ENCODE measurements at places on chromosomes 5 and 9.

- no peak for DNase-seq
These were observed 100.9 kb downstream of the SMARCA2 start for GRCh38 chr9:2116073-2116472.

DNA sequence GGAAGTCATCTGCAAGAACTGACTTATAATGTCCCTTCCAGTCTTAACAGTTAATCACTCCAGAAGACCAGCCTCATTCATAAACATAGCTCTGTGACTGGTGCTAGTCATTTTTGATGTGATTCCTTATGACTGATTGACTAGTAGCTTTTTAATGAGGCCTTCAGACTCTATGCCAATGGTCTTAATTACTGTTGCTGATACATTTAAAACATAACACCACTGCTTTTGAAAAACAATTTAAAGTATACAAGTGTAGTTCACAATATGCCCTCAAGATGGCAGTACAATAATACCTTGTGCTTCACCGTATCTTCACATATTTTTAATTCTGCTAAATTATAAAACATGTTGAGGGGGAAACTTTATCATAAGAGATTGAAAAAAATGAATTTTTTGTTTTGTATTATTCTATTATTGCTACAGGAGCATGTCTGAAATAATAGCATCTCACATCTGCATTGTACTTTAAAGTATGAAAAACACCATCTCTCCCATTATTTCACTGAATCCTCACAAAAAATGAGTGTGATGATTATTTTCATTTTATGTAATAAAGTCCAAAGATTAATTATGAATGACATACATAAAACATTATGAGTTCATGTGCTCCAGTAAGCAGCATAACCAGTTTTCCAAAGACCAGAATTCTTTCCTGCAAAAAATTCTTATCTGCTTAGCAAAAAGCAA lies 55.2 kb upstream of the SHISAL2B start:
- no peak for DNase-seq

GRCh38 chr5:10220248-10220647 lies 29.4 kb downstream of the ATPSCKMT start:
- DNase-seq, result no peak

DNA sequence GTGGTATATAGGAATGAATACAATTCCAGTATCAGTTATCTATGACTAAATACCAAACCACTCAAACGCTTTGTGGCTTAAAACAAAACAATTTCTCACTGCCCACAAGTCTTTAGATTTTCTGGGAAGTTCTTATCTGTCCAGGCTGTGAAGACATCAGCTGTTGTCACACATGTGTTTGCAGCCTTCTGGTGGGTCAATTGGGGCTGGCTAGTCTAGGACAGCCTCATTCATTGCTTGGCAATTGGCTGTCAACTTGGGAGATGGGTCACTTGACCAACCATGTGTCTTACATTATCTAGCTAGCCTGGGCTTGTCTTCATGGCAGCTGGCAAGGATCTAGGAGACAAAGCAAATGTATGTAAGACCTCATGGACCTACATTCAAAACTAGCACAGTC lies 53.8 kb upstream of the PAPPA start:
- no peak for DNase-seq

DNA sequence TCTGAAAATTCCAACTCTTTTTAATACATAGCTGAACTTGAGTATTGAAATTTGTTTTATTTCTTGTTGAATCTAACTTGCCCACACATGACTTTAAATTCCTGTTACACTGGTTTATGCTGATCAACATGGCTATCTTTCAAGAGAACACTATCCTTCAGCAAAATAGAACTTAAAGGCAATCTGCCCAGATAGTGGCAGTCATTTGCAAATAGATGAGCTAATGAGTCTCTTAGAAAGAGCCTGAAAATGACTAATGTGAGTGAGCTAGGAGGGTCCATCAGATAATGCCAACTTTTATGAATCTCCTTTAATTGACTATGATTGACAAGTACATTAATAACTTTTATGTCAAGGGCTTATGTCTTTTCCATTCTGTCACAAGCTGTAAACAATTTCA lies 1360.8 kb upstream of the C9orf72 start:
- no peak for DNase-seq

DNA sequence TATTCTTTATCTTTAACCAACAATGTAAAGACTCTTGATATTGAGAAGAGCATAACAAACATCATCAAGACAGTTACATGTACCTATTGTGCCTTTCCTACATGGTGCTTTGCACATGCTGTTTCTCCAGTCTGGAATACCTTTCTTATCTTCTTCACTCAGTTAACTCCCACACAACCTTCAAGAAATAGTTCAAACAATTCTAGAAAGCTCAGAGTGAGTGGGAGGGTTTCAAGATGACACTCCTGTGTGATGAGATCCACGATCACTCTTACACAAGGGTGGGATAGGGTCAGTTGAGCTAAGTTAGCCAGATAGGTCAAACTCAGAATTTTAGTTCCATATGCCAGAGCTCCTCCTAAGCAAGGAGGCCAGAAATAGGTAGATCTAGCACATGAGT lies 915.5 kb downstream of the NR2F1-AS1 start:
- no peak for DNase-seq

DNA sequence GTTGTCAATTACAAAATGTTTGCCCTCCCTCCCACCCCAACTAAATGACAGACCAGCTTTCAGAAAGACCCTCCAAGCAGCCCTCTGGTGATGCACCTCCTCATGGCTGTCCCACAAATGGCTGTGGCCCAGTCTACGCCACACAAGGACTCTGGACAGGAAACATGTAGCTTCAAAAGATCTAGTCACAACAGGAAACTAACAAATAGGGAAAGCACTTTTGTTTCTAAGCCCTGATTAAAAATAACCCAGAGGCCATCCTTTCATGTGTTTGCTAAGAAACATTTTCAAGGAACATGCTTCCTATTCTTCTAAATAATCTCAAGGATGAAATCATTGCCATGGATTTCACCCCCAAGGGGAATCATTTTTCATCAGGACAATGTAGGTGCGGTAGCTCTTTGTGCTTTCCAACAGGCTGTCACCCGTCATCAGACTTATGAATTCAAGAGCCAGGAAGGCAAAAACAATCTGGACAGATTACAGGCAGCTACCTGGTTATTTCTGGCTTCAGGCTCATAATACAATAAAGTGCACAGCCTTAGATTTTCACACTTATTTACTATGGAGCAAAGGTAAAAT lies 20.1 kb downstream of the PCSK1 start:
- DNase-seq, result no peak

DNA sequence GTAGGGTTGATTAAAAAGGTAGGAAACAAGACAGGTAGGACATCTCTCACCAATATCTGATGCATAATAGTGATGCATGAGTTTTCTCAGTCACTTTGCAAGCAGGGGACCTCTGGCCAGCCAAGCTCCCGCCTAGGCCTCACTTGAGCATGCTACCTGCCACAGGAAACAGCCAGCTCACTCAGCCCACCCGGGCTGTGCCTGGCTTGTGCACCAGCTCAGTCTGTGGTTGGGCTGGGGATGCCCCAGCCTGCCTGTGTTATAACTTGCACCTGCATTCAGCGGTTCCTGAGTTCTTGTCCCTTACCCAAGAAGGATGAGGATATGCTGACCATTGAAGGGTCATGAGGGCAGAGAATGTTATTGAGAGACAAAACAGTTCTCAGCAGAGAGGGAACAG lies 172.8 kb upstream of the PLCXD3 start:
- DNase-seq, result no peak

- DNase-seq, result no peak
These were observed 255.7 kb downstream of the ENC1 start for GRCh38 chr5:74384851-74385250.
